ENCODE measurements at places on chromosomes 2 and 18.

- no peak for ATAC-seq
These were observed 4.1 kb upstream of the KLHL30 start for GRCh38 chr2:238134393-238134785.

GRCh38 chr2:154670083-154670482, 28.4 kb upstream of the KCNJ3 start:
- no peak for ATAC-seq

GRCh38 chr2:42351864-42352263, 9.2 kb downstream of the COX7A2L start:
- no peak for ATAC-seq

DNA sequence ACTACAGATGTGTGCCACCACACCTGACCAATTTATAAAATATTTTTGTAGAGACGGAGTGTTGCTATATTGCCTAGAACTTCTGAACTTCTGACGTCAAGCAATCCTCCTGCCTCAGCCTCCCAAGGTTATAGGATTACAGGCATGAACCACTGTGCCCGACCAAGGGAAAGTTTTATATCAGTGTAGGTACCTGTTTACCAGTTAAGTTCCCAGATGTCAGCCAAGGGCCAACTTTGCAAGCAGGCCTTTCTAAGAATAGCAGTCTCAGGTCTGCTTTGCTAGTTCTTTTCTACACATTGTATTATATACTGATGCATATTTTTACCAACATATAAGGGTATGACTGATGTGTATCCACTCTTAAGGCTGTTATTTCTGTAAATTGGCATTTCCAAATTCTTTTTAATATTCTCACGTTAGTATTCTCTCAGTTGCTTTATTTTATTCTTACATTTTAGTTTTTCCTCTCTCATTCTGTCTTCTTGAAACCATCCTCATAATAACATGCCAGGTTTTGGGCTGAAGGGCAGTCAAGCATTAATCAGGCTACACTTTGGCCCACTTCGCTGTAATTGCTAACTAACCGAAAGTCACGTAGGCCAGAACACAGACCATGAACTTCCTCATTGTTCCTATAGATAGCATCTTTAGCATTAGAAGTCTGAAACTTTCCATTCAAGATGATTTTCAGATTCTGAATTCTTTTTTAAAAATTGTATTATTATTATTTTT, 25.0 kb upstream of the CXXC1 start:
- ATAC-seq = peak; percentile 84

- ATAC-seq = no peak
These were observed 87.8 kb downstream of the SLC5A7 start for GRCh38 chr2:108074150-108074549.

- ATAC-seq = no peak
These were observed 135.5 kb upstream of the CHAC2 start for GRCh38 chr2:53632126-53632460.

DNA sequence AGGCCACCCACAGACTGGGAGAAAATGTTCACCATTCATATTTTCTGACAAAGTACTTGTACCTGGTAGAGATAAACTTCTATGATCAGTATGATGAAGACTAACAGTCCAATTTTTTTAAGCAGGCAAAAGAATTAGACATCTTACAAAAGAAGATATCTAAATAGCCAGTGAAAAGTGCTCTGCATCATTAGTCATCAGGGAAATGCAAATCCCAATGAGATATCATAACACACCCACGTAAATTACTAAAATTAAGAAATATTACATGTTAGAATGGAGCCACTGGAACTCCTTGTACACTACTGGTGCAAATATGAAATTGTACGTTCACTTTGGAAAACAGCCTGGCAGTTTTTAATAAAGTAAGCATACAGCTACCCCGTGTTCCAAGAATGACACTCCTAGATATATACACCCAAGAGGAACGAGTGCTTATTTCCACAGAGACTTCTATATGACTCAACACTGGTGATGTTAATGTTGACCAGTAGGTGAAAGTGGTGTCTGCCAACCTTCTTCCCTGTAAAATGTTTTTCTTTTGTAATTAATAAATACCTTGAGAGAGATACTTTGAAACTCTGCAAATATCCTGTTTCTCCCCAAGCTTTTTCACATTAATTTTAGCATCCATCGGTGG, 80.3 kb downstream of the NPAS2 start:
- ATAC-seq = no peak

- no peak for ATAC-seq
These were observed 1.5 kb downstream of the ARL5A start for GRCh38 chr2:151826737-151827157.

- ATAC-seq = peak; percentile 24
These were observed 823.1 kb downstream of the EPHA4 start for GRCh38 chr2:220748875-220749479.

- no peak for ATAC-seq
These were observed 73.5 kb upstream of the SRD5A2 start for GRCh38 chr2:31654241-31654640.

DNA sequence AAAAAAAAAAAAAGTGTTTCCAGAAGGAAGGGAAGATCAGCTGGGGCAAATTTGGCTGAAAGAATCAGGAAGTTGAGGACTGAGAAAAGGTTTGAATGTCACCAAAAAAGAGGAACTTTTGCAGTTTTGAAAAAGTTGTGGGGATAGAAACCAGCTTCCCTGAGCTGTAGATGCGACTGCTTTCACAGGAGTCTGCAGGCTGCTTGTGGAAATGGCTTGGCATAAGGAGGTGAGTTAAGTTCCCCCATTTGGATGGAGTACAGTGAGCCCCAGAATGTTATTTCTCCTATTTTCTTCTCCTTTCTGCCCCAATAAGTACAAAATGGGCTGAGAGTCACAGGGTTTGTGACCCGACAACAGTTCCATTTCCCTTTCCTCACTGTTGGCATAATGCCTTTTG, 16.5 kb upstream of the ME2 start:
- peak; percentile 41 for ATAC-seq

DNA sequence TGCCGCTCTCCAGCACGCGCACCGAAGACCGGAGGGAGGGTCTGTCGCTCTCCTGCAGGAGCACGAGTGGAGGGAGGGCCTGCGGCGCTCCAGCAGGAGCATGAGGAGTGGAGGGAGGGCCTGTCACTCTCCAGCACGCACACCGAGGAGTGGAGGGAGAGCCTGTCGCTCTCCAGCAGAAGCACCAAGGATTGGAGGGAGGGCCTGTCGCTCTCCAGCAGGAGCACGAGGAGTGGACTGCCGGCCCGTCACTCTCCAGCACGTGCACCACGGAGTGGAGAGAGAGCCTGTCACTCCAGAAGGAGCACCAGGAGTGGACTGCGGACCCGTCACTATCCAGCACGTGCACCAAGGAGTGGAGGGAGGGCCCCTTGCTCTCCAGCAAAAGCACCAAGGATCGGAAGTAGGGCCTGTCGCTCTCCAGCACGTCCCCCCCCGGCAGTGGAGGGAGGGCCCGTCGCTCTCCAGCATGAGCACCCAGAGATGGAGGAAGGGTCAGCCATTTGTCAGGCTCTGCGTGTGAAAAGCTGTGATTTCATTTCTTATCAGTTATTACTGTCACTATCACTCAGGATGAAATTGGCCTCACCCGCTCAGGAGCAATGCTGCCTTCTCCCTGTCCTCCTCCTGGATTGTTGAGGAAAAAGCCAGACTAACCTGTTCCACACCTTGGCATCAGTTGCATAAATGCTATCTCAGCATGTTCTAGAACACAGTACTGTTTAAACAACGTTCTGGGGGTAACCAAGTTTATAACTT, 35.9 kb downstream of the ADI1 start:
- ATAC-seq = no peak

GRCh38 chr2:160574468-160575140, 81.0 kb upstream of the RBMS1 start:
- no peak for ATAC-seq

DNA sequence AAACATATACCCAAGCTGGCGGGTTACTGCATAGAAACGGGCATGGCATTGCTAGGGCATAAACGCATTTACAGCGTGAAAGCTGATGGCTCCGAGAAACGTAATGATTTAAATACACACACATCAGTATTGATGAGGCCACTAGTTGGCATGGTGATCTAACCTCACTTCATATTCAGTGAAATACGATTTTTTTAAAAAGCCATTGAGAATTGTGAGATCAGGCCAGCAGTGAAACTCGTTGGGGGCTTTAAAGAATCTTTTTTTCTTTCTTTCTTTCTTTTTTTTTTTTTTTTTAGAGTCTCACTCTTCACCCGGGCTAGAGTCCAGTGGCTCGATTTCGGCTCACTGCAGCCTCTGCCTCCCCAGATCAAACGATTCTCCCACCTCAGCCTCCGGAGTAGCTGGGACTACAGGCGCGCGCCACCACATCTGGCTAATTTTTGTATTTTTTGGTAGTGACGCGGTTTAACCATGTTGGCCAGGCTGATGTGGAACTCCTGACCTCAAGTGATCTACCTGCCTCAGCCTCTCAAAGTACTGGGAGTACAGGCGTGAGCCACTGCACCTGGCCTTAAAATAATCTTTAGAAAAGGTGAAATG, 2.4 kb upstream of the SMAD7 start:
- ATAC-seq = no peak

DNA sequence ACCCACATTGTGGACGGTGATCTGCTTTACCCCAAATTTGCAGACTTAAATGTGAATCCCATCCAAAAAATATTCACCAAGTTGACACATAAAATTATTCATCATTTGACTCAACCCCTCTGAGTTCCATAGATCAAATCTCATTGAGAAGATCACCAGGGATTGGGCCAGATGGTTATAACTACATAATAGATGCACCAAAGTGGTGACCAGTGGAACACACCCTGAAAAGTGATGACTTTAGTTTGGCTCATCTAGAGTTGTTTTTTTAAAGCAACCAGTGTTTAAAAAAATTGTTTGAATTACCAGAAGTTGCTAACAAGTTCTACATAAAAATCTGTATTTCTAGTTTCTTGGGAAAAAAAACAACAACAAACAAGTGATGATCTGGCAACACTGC, 155.0 kb downstream of the PLCL1 start:
- ATAC-seq = no peak

DNA sequence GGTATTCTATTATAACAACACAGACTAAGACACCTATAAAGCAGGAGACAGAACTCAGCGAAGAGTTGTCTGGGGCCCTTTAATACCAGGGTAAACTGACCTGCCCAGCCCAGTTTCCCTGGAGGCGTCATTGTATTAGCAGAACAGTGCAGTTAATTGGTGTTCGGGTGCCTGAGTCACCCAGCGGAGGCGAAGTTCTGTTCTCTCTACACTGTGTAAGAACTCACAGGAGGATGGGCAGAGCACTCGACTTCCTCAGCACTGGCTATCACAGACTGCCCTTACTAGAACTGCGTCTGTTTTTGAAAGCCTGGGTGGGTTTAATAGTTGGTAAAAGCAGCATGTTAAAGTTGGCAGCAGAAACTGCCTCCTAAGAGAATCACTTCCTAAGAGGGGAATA, 106.5 kb upstream of the ATP8B1 start:
- ATAC-seq = no peak

DNA sequence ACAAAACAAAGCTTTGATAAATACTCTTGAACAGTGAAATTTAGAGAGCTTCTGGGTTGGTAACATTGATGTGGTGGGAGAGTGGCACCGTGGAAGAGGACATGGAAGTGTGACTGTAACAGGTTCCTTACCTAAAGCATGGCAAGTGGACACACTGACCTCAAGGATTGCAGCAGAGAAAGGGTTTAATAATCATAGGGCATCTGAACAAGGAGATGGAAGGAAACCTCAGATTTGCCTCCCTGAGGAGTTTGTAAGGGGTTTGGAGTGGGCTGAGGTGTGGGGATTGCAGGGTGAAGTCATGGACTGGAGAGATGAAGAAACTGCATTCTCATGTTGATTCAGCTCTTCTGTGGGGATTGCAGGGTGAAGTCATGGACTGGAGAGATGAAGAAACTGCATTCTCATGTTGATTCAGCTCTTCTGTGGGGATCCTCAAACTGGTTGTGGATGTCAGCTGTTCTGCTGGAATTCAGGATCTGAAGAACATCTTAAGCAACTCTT, 83.8 kb upstream of the TLK1 start:
- ATAC-seq = no peak

DNA sequence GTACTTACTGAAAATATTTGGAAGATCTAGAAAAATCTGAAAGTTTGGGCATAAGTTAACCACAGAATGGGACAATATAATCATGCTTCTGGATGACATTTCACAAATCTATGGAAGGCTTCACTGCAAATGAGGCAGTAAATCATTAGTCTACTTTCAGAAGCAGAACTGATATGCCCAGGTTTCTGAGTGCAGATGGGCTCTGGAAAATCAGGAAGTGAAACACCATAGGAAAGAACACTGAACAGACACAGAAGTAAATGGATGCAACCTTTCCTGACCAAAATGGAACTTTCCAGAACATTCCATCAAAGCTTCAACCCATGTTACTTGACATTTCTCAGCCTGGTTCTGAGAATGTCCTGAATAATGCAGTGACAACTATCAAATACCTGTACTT, 55.1 kb downstream of the KCNG3 start:
- no peak for ATAC-seq

DNA sequence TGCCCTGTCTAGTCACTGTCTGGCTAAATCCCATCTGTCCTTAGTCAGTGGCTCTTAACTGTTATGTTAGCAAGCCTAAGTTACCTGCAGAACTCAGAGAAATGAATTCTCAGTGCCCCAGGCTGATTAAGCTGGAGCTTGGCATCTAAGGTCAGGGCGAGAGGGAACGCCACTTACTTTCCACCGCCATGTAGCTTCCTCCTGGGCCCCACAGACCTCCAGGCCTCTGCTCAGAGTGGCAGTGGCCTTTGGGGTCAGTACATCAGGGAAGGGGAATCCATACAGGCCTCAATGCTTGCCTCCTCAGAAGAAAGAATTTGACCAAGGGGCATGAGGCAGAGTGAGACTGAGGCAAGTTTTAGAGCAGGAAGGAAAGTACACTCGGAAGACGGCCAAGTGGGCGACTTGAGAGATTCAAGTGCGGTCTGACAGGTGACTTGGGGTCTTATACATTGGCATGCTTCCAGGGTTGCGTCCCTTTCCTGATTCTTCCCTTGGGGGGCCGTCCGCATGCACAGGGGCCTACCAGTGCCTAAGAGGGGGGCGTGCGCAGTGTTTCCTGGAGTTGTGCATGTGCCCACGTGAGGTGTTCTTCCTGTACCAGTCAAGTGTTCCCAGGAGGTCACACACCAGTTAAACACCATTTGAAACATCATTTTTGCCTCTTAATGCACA, 64.1 kb downstream of the EMILIN2 start:
- ATAC-seq = no peak

DNA sequence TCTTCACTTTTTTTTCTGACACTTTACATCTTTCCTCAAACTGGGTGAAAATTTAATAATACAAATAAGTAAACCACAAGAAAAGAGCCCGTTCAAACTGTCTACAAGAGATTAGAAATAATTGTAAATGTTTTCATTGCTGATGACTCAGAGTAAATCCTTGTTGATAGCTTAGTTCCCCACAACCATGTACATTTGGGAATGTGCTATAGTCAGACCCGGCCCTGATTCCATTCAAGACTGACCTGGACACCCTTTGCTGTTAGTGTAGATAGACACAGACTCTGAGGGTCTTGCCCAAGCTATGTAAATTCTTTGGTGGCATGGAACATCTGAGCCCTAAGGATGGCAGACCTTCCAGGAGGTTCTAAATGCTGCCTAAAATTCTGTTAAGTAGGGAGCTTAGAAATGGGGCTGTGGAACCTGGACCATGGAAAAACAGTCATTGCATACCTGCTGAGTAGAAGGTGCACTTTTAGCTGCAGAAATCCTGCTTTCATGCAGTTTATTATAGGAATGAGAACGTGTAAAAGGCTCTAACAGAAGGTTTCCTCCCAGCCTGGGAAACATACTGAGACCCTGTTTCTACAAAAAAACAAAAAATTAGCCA, 3.7 kb downstream of the MALT1 start:
- ATAC-seq = no peak

All from stimulated activated memory B cell treated with anti-CD40 and anti-IgM and Interleukin-4, amounts not matched to agents 10 μg/mL and 1 μg/mL and 100 μg/mL, for 72 hours (primary cell).